ENCODE measurements at places on chromosomes 4 and X.

DNA sequence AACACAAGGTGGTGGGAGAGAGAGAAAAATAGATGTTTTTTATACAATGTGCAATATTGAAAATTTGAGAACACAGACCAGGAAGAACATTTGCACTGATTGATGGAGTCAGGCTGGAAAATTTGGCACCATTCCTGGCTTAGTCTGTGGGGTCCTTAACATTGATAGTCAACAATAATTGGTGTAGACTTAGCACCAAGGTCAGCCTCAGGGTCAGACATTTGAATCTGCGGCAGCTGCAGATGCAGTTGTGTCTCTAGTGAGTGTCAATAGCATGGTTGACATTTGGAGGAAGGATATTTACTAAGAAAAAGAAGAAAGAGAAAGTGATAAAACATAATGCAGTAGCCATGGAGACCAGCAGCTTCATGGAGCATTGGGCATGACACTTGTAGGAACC is 31.5 kb upstream of the GLRA3 start:
- no peak for DNase-seq

DNA sequence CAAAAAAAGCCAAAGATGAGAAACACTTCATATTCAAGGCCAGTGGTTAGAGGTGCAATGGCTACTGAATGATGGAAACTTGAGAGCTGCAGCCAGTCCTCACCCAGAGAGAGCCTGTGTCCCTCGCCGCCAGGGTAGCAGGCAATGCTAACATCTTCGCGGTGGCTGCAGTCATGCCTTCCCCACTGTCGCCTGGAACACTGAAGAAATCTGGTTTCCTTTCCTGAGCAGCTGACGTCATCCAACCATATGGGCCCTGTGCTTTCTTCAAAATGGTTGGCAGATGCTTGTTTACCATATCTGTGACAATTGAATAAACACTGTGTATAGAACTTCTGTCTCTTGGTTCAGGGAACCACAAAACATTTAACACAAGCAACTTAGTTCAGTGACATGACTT is 39.7 kb downstream of the PRSS12 start:
- no peak for DNase-seq

- DNase-seq: no peak
Observed at GRCh38 chrX:46838486-46838870, 1.6 kb downstream of the RP2 start.

DNA sequence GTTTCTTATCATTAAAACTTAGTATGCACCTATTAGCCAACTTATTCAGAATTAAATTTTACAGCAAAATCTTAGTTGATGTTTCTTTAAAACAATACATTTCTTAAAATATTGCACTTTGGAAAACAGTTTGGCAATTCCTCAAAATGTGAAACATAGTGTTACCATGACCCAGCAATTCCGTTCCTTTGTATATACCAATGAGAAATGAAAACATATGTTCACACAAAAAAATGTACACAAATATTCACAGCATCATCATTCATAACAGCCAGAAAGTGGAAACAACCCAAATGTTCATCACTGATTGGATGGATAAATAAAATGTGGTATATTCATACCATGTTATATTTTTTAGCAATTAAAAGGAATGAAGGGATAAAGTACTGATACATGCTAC is 50.2 kb downstream of the WDR44 start:
- DNase-seq: no peak

All from coronary artery (tissue), 2 donors.